HFF-Myc (cell line): ENCODE measurements at places on chromosomes 3 and 15.
A peak's percentile ranks its signal among the peaks of the same experiment; 100 is the strongest.

DNA sequence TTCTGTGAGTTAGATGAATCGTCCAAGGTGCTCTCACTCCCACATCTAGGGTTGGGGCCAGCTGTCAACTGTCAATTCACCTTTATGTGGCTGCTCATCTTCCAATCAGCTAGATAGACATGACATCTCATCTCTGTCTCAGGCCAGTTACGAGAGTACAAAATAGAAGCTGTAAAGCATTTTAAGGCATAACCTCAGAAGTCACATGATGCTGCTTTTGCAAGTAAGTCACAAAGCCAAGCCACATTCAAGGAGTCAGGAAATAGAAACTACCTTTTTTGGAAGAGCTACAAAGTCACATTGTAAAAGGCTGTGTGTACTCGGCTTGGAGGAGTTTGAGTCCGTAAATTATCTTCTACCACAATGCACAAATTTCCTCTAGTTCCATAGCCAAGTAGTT lies 5.1 kb upstream of the CCR1 start:
- DNase-seq: no peak

DNA sequence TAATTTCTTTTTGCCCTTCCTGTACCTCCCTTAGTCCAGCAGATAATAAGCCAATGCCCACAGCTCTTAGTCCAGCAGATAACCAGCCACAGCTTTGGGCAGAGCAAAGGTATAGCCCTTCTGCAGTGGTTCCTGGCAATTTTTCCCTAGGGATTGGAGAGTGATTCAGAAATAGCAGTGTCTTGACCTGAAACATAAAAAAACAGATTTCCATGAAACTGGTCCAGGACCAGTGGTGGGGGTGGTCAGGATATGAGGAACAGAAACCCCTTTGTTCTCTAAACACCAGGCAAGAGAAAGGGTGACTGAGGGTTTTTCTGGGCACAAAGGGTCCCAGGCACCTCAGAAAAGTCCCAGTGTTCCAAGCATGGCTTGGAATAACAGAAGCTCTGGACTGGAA lies 103.4 kb downstream of the ARRDC4 start:
- DNase-seq: no peak

DNA sequence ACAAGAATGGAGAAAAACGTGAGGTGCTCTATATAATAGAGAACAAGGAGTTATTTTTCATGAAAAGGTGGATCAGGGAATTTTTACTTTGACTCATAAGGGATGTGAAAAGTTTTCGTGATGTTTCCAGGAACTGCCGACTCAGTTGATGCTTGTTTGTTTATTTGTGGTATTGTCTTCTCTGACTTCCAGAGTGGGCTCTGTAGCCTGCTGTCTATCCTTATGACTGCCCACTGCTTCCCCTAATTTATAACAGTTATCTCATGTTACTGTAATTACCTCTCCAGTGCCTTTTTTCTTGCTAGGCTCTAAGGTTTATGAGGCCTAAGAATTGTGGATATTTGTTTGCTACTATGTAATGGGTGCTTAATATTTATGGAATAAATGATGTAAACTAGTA lies 12.3 kb downstream of the ARL13B start:
- DNase-seq: no peak

- DNase-seq: no peak
Observed at GRCh38 chr3:143895805-143896204, 47.5 kb upstream of the SLC9A9 start.

DNA sequence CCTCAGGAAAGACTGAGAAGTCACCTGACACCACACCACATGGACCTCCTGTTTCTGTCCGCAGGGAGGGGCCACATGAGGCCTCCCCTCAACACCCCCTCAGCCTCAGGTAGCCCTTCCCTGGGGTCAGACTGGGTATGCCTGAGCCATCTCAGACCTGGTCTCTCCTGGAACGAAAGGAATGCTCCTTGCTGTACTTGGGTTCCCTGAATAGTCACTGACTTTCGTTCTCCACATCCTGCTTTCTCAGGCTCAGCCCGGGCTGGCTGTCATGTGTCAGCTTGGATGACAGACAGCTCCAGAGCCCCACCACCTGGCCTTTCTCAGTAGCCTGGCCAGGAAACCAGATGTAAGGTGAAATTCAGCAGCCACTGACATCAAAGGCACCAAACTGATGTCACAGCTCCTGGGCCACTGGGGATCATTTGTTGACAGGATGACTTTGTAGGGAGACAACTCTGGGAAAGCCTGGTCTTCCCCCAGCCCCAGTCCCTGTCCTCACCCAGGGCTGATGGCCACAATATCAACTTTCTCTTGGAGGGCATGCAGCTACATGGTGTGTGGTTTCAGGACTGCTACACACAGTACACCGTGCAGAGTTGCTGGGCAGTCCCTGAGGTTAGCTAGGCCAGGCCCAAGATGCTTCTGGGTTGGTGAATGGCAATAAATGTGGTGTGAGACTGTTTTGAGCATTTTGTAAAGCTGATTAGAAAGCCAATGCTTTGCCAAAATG lies 141.4 kb upstream of the MRPS22 start:
- DNase-seq: no peak

GRCh38 chr15:34355241-34355640 lies 11.8 kb downstream of the LPCAT4 start:
- no peak for DNase-seq

DNA sequence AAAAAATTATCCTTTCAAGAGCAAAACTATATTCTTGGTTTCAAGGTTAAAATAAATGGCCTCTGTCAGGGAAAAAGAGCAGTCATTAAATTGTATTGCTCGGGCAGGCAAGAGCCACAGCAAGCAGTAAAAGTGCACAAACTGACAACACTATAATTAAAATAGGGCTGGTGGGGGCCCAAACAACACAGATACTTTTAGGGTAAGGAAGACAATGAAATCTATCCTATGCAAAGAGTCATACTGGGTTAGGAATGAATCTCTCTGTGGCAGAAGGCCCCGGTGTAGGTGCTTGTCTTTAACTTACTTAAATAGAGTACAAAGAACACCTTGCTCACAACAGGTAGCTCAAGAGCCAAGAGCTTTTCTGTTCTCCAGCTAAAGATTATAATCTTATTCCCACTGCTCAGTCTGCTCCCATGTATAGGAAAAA lies 94.7 kb downstream of the DLG1 start:
- no peak for DNase-seq

DNA sequence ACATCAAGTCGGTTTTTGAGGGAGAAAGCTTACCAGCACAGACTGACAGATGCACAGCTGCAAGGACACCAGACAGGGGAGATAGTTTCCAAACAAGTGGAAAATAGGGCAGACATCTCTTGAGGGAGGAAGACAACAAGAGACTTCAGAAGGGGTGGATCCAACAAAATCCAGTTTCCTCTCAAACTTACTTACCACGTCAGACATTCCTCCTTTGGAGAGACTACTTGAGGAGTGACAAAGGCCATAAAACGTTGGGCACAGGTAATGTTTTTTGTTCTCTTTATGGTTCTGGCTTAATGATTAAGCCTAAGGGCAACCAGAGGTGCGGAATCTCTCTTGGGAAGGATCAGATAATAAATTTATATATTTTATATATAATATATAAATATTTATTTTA lies 76.1 kb downstream of the CD200 start:
- no peak for DNase-seq

GRCh38 chr3:141485641-141486495 lies 959 bp upstream of the RASA2 start:
- DNase-seq: peak; percentile 10

GRCh38 chr3:77372018-77372417 lies 332.1 kb downstream of the ROBO2 start:
- no peak for DNase-seq

DNA sequence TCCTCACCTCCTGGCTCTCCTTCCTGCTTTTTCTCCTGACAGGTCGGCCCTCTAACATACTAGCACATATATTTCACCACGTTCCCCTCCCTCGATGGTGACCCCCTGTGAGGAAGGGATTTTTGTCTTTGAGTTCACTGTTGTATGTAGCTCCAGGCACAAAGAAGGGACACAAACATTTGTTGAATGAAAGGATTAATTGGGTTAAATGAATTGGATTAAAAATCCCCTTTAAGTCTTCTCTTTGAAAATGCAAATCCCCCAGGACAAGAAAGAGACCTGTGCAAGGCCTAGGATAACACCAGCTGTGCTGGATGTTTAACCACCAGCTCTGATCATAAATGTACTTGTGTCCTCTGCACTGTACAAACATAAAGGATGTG lies 3.3 kb downstream of the CALML4 start:
- DNase-seq: no peak

DNA sequence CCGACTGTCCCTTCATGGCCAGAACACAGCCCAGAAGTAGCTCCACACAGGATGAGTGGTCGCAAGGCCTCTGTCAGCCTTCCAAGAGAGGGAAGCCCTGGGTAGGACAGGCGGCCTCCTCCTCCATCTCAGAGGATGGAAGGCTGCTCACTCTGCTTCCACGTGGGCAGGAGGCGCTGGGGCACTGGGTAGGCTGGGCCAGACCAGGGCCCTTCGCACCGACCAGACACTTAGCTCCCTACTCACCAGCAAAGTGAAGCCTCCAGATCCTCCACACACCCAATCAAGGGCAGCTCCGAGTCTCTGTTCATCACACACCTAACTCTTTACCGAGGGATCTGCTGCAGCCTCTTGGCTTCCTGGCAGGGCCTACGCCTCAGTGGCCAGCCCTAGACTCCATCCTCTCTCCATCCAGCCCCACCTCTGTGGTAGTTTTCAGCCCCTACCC lies 24.3 kb upstream of the PLXNA1 start:
- DNase-seq: no peak

GRCh38 chr3:152252755-152253154 lies 16.0 kb upstream of the MBNL1 start:
- no peak for DNase-seq

- peak; percentile 83 for DNase-seq
Observed at GRCh38 chr3:24199775-24200247, 254.7 kb downstream of the NR1D2 start.

GRCh38 chr3:187610981-187611511 lies 59.1 kb downstream of the SST start:
- DNase-seq: no peak

GRCh38 chr3:173863551-173863950 lies 466.0 kb downstream of the NLGN1 start:
- DNase-seq: no peak

GRCh38 chr15:70051948-70052633 lies 45.6 kb downstream of the TLE3 start:
- DNase-seq: no peak

GRCh38 chr15:63872759-63873510 lies 39.2 kb upstream of the HERC1 start:
- no peak for DNase-seq

DNA sequence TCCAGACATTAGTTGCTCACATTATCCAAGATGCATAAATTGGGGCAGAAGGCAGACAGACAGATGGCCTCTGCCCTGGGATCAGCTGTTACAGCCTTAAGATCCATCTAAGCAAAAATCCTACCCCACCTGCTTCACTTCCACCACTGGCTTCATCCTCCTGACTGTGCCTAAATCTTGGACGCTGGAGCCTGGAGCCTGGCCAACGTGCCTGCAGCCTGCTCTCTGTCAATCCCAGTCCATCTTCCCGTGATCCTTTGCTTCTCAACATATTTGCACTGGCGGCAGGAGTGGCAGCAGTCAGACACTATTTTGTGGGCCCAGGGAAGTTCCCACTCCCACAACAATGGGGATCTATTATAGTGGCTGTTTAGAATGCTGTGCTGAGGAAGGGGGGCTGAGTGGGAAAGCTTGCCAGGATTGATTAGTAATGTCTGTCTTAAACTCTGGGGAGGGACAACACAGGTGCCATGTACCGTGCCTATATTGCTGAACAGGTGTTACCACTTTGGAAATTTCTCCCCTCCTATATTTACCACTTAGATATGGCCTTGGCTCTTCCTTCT lies 121.2 kb downstream of the MEGF11 start:
- no peak for DNase-seq

DNA sequence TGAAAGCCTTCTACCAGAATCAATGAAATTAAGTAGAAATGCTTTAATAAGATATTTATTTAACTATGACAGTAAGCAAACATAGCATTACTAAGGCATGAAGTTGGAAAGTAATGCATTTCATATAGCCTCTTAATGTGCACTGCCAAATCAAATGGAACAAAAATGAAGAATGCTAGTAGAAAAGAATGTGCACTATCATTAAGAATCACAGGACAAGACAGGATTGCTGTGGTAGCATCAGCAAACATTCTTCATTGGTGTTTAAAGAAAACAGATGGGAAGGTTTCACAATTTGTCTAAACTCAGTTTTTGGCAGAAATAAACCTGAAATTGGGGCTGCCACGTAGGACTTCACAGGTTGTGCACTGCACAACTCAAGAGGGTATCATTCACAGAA lies 168.9 kb downstream of the CNTN3 start:
- DNase-seq: no peak

DNA sequence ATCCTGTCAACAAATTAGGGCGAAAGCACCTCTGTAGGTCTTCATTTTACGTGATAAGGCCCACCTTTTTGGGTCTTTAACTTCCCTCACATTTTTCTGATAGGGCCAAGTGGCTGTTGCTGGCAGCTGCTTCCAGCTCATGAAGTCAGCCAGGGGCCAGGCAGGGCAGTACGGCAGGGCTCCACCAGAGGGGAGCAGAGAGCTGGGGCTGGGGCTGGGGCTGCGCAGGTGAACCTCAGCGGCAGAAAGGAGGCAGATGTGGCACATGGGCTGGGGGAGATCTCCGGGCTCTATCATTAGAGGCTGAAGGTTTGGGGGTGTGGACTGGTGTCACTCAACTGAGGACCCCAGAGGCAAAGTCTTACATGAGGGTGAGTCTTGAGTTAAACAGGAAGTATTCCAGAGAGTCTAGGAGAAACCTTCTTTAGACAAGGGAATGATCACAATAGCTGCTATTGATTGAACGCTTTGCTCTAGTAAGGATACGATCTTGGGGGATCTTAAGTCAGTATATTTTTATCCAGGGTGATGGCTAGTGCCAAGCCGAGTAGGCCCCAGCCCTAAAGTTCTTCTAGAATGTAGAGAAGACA lies 62.8 kb upstream of the MEX3B start:
- DNase-seq: no peak

- DNase-seq: no peak
Observed at GRCh38 chr3:128702391-128702790, 23.6 kb upstream of the RAB7A start.

DNA sequence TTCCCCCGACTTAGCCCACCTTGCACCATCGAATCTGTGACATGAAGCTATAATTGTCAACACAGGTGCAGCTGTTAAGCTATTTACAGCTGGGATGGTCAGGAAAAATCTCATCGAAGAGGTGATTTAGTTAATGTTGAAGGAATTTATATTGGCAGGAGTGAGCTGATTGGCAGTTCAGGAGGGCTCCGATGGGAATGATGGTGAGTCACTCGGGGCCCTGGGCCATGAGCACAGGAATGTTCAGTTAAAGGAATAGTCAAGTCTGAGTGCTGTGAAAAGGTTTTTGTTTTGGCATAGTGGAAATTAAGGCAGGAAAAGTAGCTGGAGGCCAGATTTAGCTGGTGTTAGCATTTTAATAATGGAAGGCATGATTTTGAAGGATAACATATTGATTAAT lies 95.7 kb downstream of the OXSM start:
- no peak for DNase-seq

DNA sequence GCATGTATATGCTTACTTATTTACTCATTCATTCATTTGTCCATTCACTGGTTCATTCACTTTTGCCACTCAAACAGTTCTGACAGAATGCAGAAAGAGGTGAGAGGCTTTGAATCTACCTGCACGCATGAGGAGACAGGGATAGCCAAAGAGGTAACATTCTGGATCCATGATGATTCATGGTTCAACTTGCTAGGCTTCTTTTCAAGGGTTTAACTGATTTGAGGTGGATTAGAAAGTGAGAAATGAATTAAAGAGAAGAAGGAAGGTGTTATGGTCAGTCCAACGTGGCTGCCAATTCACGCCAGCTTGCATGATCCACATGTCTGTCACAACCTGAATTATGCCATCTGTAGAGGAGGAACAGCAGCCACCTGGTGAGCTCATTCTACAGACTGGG lies 260.6 kb downstream of the ARRDC4 start:
- DNase-seq: no peak

- DNase-seq: no peak
Observed at GRCh38 chr15:48781017-48781416, 29.9 kb downstream of the CEP152 start.
